ENCODE measurements at places on chromosomes 12 and 14. TPM values are rescaled to one million over a fixed set of nuclear protein-coding genes. Genes with fewer than 3 reads are reported as not detected.
A peak's percentile ranks its signal among the peaks of the same experiment; 100 is the strongest.

Gene ACIN1
- 93.2 TPM for total RNA-seq

- ATAC-seq = no peak
Measured at GRCh38 chr12:115683240-115683780, 594.2 kb downstream of the MED13L start.

DNA sequence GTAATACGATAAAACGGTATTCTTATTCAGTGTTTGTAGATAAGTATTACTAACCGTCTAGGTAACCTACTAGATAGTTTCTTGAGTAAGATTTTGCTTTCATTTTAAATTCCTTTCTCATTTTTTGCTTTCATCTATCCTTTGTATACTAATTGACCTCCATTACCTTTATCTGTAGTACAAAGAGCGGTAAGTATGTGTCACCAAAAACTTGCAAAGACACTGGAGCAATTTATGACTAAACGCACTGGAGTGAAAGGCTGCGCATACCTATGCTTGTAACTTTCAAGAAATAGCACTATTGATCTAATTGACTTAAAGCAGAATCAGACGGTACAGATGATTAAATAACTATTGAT lies 1.7 kb downstream of the ARHGAP5 start:
- no peak for ATAC-seq

DNA sequence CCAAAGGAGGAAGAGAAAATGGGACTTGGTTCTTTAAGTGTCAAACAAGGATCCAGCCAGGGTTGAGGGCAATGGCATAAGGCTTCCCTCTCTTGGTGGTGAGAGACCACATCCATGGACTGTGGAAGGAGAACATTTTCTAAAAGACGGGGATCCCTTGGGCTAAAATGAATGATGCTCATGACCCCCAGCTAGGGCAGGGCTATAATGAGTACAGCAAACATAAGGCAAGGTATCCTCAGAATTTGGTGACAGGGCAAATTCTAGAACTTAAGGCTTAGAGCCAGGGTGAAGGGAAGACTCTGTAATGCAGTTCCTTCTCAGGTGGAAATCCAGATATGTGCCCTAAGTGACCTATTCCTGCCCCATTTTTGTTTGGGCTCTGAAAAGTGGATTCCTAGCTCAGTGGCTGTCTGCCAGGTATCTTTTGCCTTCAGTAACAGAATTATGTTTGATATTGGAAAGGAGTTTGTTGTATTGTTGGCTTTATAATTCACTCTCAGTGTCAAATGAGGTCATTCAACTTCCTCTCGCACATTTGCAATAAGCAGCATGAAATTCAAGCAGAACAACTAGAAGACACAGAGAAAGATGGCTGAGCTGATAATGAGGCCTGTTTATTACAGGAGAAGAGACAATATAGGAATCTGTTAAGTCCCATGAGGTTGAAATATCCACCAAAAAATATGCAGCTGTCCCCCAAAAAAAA lies 76.8 kb downstream of the DAD1 start:
- ATAC-seq = no peak

DNA sequence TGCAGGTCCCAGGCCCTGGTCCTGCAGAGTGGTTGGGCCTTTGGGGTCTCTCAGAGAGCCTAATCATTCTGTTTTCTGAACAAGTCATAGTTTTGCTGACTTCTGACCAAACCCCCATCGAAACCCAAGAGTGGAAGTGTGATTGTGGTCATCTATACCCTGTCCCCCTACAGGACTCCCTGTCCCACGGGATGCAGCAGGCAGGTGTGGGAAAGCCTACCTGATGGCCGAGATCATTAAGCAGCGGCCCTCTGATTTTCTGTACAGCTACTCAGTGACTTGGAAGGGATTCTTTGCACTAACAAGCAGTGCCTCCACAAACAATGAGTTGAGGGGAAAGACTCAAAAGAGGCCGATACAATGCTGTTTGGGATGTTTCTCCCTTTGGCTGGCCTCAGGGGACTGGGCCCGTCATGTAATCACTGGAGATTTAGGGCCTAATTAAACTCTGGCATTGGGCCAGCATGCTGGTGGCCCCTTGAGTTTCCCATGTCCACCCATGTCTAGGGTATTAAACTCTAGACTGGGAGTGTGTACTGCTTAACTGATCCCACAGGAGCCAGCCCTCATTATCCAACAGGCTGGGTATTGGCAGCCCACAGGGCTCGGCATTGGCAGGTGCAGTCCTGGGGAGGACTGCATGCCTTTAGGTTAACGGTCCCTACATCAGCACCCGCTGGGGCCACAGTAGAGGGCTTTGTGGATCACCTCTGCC lies 192.8 kb downstream of the ZFP36L1 start:
- ATAC-seq = no peak

- no peak for ATAC-seq
Measured at GRCh38 chr12:116672842-116673516, 64.9 kb downstream of the SPRING1 start.

DNA sequence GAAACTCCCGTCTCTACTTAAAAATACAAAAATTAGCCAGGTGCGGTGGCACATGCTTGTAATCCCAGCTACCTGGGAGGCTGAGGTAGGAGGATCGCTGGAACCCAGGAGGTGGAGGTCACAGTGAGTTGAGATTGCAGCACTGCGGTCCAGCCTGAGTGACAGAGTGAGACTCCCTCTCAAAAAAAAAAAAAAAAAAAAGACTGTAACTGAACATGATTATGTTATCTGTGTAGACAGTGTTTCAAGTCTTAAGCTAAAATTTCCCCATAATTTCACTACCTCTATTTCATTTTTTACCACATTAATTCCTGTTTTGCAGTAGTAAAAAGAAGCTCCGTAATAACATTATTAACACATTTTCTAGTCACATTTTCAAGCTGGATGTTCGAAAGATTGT lies 5.4 kb downstream of the PLBD1 start:
- ATAC-seq = no peak

- ATAC-seq = no peak
Measured at GRCh38 chr12:18306311-18306710, 45.0 kb downstream of the PIK3C2G start.

- peak; percentile 60 for ATAC-seq
Measured at GRCh38 chr12:114355389-114356088, 50.4 kb downstream of the TBX5 start.

DNA sequence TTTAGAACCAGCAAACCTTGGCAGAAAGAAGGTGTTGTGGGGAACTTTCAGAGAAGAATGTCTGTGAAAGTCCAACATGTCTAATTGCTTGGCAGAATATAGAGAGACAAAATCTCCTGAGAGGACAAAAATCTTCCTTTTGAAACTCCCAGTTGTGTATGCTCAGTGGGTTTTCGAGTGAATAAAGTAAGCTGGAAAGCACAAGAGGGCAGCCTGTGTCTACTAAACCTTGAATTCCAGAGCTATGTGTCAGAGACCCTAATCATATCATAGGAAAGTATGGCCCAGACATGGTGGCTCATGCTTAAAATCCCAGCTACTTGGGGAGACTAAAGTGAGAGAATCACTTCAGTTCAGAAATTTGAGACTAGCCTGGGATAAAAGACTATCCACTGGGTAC lies 661.2 kb downstream of the SLC16A7 start:
- ATAC-seq = no peak

GRCh38 chr14:93959239-93960107 lies 16.9 kb downstream of the ASB2 start:
- ATAC-seq = peak; percentile 27

Gene KLHDC1
- 14.3 TPM for total RNA-seq

- no peak for ATAC-seq
Measured at GRCh38 chr14:38904959-38905358, 198.1 kb downstream of the SEC23A start.

Gene NID2
- 57.2 TPM for total RNA-seq

Gene AMIGO2
- 8.1 TPM for total RNA-seq

Gene KRT72
- not detected for total RNA-seq

DNA sequence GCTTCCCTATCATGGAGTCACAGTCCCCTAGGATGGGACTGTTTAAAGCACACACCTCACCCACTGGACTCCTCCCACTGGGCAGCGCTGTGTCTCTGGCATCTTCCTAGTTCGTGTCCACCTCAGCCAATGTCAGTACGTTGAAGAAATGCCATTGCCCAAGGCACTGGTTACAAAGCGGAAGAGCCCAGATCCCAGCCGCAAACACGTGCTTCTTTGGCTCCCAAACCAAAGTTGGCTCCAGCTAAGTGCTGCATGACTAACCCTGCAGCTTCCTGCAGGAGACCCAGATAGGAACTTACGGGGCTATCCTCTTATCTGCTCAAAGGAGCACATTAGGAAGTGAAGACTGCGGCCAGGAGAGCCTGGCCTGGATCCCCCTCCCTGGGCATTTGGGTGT lies 9.3 kb downstream of the SYNE3 start:
- ATAC-seq = peak; percentile 89

DNA sequence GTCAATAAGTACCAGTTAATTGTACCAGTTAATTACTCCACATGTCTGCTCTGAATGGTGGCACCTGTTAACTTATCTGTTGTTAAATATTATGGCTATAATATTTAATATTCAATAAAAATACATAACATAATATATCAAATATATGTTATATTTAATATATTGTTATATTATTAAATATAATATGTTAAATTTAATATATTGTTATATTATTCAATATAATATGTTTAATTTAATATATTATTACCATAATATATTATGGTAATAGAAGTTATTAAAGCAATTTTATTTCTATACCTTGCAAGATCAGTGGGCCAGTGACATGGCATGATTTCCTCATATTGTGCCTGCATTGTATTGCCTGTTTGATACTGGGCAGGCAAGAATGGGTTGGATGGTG lies 98.4 kb downstream of the TBC1D30 start:
- no peak for ATAC-seq

Gene SPIC
- not detected for total RNA-seq

DNA sequence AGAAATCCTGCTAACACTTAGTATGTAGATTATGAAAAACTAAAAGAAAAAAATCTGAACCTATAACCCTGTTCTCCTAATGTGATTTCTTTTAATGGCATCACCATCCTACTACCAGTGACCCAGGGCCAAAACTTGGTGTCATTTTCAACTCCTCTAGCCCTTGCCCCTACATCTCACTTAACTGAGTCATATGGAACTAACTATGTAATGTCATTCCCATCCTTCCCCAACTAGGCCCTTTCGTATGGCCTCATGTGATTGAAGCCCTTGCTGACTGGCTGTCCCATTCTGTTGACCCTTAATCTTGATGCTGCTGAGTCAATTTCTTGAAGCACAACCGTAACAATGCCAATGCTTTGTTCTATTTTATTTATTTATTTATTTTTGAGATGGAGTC lies 7.6 kb downstream of the DMAC2L start:
- no peak for ATAC-seq

Gene FGF23
- not detected for total RNA-seq

DNA sequence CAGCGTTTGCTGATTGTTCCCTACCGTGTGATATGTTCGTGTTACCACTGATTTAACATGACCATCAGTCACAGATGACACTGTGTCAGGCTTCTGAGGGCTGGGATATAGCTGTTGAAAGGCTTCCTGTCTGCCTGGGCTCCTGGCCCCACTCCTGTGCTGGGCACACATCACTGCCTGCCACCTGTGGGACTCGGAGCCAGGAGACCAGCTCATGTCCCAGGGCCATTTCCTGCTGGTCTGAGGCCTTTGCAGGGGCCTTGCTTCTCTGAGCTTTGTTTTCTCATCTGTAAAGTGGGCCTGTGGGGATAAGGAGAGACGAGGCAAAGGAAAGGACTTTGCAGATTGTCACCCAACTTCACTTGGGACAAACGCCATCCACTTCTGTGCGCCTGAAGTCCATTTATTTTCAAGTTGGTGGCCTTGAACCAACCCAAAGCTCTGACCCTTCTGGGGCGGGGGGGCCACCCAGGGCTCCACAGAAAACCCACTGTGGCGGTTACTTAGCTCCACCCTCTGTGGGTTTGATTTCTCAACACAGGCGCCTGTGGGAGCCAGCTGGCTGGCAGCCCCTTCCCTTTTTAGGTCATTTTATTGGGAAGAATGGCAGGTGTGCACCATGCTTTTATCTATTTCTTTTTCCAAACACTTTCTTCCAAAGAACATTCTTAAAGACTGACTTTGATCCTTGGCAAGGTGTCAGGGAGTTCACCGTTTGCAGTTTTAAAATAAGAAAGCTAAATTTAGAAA lies 54.1 kb downstream of the BEGAIN start:
- peak; percentile 69 for ATAC-seq

DNA sequence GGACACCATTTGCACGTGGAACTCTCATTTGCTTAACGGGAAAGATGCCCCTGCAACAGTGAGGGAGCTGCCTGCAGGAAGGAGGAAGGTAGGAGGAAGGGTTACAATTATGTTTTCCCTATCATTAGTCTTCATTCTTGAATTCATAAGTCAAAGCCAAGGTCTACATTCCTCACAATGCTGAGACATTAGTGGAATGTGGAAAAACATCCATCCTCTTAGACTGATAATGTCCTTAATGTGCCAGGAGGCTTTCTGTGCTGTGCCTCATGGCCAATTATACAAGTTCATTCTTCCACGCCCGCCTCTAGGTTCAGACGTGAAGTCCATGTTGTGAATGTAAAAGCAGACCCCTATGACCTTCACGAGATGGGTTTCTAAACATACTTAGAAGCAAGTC lies 1212.4 kb upstream of the TMEM132C start:
- ATAC-seq = no peak

DNA sequence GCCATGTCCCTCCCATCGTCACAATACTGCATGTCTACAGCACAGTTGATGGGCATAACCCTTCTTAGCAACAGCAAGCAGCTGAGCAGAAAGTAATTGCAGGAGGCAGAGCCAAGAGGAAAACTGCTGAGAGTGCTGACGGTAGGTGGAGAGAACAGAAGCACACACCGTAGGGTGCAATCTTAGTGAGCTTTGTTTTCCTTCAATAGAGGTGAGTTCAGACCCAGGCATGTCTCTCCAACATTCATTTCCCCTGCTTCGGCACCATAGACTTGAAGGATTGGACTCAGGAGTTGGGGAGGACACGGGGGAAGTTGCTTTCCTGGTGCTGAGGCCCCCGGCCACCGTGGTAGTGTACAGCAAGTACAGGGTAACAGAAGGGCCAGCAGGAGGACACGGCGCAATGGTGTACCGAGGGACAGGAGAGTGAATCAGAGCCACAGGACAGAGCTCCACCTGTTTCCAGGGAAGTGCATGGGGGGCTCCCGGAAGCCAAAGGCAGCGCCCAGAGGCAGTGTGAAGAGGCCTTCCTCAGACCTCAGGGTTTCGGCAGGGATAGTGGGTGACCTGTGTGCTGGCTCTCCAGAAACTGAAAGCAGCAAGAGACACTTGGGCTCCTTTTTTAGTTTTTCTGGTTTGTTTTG lies 36.3 kb upstream of the SINHCAF start:
- no peak for ATAC-seq

Gene KERA
- not detected for total RNA-seq

Gene RNASE1
- total RNA-seq = 406 TPM

GRCh38 chr12:95551305-95551704 lies at the start of gene USP44:
Gene USP44 (minus strand): TSS chr12:95551476. CDS start chr12:95534256, 17,220 bp downstream.
- no peak for ATAC-seq

GRCh38 chr12:122452701-122453285 lies 30.3 kb upstream of the CLIP1 start:
- ATAC-seq = no peak

Gene OXA1L
- total RNA-seq = 58.0 TPM

- ATAC-seq = no peak
Measured at GRCh38 chr14:100429537-100429936, 106.4 kb downstream of the SLC25A47 start.

Gene GMFB
- total RNA-seq = 43.7 TPM

- no peak for ATAC-seq
Measured at GRCh38 chr12:66663611-66664010, 15.3 kb downstream of the GRIP1 start.

Gene GOLT1B
- 24.4 TPM for total RNA-seq

GRCh38 chr14:85576218-85576617 lies 46.3 kb downstream of the FLRT2 start:
- ATAC-seq = no peak

- peak; percentile 43 for ATAC-seq
Measured at GRCh38 chr14:73717711-73718417, 3.7 kb upstream of the PNMA1 start.

GRCh38 chr12:92698474-92698873 lies 4.3 kb upstream of the PLEKHG7 start:
- no peak for ATAC-seq
